ENCODE measurements at places on chromosomes 11 and 22. TPM values are rescaled to one million over a fixed set of nuclear protein-coding genes. Genes with fewer than 3 reads are reported as not detected.

DNA sequence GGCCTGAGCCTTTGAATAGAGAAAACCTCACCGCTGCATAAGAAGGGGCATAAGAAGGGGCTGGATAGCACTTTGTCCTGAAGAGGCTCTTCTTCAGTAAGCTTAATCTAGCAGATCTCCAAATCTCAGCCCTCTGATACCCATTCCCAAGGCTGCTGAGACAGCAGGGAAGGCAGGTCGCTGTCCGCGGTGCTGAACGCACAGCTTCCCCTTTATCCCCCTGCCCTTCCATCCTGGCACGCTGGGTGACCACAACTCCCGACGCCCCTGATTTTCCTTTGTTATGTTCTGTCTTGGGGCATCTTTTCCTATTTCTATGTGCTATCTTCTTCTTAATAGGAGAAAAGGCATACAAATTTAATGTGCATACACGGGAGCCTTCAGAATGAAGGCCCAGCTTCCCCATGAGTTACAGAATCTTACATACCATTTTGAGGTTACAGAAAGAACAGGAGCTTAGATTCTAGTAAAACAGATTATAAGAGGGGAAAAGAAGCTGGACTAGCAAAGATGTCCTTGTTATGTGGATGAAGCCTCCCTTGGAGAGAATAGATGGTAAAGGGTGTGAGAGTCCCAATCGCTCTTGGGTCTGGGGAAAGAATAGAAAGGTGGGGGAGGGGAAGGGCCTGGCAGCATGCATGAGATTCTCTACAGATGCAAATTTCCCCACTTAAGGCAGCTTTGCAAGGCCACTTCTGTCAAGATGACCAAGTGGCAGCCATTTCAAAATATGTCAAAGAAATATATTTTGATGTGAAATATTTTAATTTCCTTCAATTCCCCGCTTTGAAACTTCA lies 5.7 kb upstream of the SULT4A1 start:
- no peak overlapping the region for H3K4me3 ChIP-seq
- DNase-seq: peak; percentile 54
- no peaks in the 10 kb centered on the region for H3K4me1 ChIP-seq
- H3K36me3 ChIP-seq: no peaks in the 10 kb centered on the region

The NLRP14 gene
- total RNA-seq: not detected

- no peaks in the 10 kb centered on the region for H3K27me3 ChIP-seq
- no peaks in the 10 kb centered on the region for H3K36me3 ChIP-seq
- H3K4me1 ChIP-seq: peaks cover under 1% of the 10 kb centered on the region
- no peak overlapping the region for H3K27ac ChIP-seq
- DNase-seq: no peak
Measured at GRCh38 chr11:26834601-26835000, 112.7 kb upstream of the SLC5A12 start.

DNA sequence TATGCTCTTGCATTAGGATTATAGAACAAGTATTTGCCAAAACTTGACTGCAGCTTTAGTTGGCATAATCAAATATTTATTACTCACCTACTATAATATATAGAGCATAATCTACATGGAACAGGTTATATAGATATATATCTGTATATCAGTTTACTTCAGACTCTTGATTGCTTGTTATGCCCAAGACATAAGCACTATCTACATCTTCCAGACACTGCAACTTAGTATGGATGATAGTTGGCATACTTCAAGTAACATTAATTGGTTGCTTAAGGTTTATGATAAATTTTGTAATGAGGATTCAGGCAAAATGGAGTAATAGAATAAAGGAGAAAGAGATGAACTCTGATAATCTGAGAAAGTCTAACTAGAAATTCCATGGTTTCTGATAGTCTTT lies 1.0 kb downstream of the CCDC15 start:
- no peaks in the 10 kb centered on the region for H3K36me3 ChIP-seq
- H3K27me3 ChIP-seq: no peaks in the 10 kb centered on the region
- DNase-seq: no peak

- H3K4me1 ChIP-seq: no peaks in the 10 kb centered on the region
- H3K4me3 ChIP-seq: no peak overlapping the region
- DNase-seq: no peak
- H3K27ac ChIP-seq: no peak overlapping the region
- no peaks in the 10 kb centered on the region for H3K36me3 ChIP-seq
- H3K27me3 ChIP-seq: no peaks in the 10 kb centered on the region
Measured at GRCh38 chr11:123532131-123532530, 102.1 kb downstream of the GRAMD1B start.

- no peak for DNase-seq
- H3K27ac ChIP-seq: no peak overlapping the region
- no peaks in the 10 kb centered on the region for H3K4me1 ChIP-seq
Measured at GRCh38 chr11:79546351-79546750, 105.5 kb upstream of the TENM4 start.

DNA sequence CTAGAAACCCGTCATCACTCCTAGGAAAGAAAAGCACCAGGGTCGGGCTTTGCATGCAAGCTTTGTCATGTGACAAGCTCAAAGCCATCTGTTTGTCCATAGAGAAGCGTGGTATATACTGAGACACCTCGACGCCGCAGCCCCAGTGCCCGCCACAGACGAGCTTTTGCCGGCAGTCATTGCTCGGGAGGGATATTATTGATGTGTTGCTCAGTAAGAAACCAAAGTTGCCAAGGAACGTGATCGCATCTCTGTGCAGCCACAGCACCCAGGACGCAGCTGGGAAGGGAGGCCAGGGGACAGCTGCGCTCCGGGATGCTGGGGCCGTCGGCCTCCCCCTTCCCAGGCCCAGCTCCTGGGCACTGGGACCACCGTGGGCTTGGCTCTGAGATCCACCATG lies 89.5 kb upstream of the KCNQ1OT1 start:
- H3K4me3 ChIP-seq: no peak overlapping the region
- H3K27ac ChIP-seq: no peak overlapping the region
- peak; percentile 44 for DNase-seq
- no peaks in the 10 kb centered on the region for H3K36me3 ChIP-seq
- H3K27me3 ChIP-seq: no peaks in the 10 kb centered on the region

- H3K36me3 ChIP-seq: no peaks in the 10 kb centered on the region
- H3K27me3 ChIP-seq: no peaks in the 10 kb centered on the region
- DNase-seq: peak; percentile 76
- H3K4me1 ChIP-seq: peaks cover 41% of the 10 kb centered on the region
- peak overlapping the region; percentile 73 for H3K27ac ChIP-seq
- H3K4me3 ChIP-seq: no peak overlapping the region
Measured at GRCh38 chr11:60840470-60841430, 1.2 kb upstream of the CCDC86 start.

The HBG1 gene
- not detected for total RNA-seq

- H3K4me3 ChIP-seq: no peak overlapping the region
- H3K36me3 ChIP-seq: no peaks in the 10 kb centered on the region
- no peaks in the 10 kb centered on the region for H3K4me1 ChIP-seq
Measured at GRCh38 chr11:92558323-92558722, 333.7 kb downstream of the FAT3 start.

The RELT gene
- 1.8 TPM for total RNA-seq

The USH1C gene
- total RNA-seq: 1.6 TPM

The RNF26 gene
- total RNA-seq: 18.3 TPM

The VSIG10L2 gene
- not detected for total RNA-seq

The RAB39A gene
- 1.8 TPM for total RNA-seq

The OR52N4 gene
- total RNA-seq: not detected

GRCh38 chr11:1979607-1980006 lies 18.0 kb downstream of the H19 start:
- no peak for DNase-seq
- no peaks in the 10 kb centered on the region for H3K36me3 ChIP-seq
- no peaks in the 10 kb centered on the region for H3K27me3 ChIP-seq
- H3K4me1 ChIP-seq: no peaks in the 10 kb centered on the region
- H3K4me3 ChIP-seq: no peak overlapping the region

The CALCA gene
- total RNA-seq: not detected

The PATE2 gene
- not detected for total RNA-seq

The LRRC4C gene
- total RNA-seq: 2.8 TPM

- no peak for DNase-seq
- no peak overlapping the region for H3K27ac ChIP-seq
- H3K27me3 ChIP-seq: peaks cover 17% of the 10 kb centered on the region
- H3K36me3 ChIP-seq: no peaks in the 10 kb centered on the region
- H3K4me1 ChIP-seq: no peaks in the 10 kb centered on the region
Measured at GRCh38 chr22:48587236-48587865, 1240.3 kb downstream of the BRD1 start.

- no peaks in the 10 kb centered on the region for H3K27me3 ChIP-seq
- DNase-seq: no peak
- peaks cover 15% of the 10 kb centered on the region for H3K36me3 ChIP-seq
- peaks cover 5% of the 10 kb centered on the region for H3K4me1 ChIP-seq
- no peak overlapping the region for H3K4me3 ChIP-seq
Measured at GRCh38 chr11:47716692-47717091, 1.5 kb upstream of the AGBL2 start.

The C11orf91 gene
- not detected for total RNA-seq
